Occipital lobe (tissue), 3 donors: ENCODE measurements at places on chromosomes 5 and 9.

- DNase-seq: no peak
These were observed 71.7 kb downstream of the GRIA1 start for GRCh38 chr5:153562189-153562588.

- DNase-seq: no peak
These were observed 402.9 kb downstream of the RAB3C start for GRCh38 chr5:58985759-58986158.

GRCh38 chr5:133890776-133891280 lies 77.6 kb downstream of the C5orf15 start:
- no peak for DNase-seq

DNA sequence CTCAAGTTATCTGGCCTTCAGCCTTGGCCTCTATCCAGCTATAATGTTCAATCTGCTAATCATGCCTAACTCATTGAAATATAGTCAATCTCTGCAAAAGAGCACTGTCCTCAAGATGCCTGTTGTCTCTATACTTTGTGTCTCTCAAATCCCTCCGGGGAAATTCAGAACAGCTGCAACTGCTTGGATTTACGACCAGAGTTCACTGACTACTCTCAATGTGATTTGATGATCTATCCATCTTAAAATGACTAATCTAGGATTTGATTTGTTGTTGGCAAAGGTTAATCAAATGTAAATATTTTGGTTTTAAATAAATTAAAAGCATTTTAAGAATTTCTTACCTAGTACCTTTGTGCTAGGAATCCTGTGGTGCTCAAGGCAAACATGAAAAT lies 40.9 kb downstream of the SVEP1 start:
- no peak for DNase-seq

GRCh38 chr5:73301208-73301901 lies 128.4 kb downstream of the TMEM174 start:
- no peak for DNase-seq

- DNase-seq: no peak
These were observed 14.0 kb upstream of the TCF7 start for GRCh38 chr5:134100283-134101091.

- no peak for DNase-seq
These were observed 7.6 kb downstream of the SPACA9 start for GRCh38 chr9:132886334-132886725.

DNA sequence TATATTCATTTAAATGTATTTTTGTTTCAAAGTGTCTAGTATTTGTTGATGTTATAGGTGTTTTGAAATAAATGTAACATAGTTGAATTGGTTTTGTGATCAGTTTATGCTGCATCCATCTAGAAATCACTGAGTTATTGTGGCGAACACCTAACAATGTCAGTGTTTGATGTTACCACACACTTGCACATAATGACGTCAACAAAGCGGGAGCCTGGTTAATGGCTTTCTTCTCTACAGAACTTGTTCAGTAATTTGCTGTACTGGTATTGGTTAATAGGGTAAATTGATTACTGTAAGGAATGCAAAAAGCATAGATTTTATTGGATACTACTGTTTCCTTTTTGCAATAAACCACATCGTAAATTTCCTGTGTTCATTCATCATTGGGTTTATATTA lies 133.0 kb downstream of the ATG10 start:
- no peak for DNase-seq

DNA sequence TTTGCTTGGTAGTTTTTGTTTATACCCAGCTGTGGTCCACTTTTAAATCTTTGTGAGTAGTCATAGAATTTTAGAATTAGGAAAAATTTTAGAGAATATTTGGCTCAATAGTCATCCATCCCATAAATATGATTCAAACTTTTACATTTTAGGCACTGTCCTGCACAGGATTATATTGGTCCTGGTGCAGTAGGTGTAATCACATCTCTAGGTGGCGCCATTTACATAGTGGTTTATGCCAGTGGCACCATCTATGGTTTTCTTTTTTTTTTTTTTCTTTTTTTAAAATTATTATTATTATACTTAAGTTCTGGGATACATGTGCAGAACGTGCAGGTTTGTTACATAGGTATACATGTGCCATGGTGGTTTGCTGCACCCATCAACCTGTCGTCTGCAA lies 260.7 kb upstream of the KCNN2 start:
- no peak for DNase-seq

- no peak for DNase-seq
These were observed 554.0 kb upstream of the KLF4 start for GRCh38 chr9:108043585-108043984.

DNA sequence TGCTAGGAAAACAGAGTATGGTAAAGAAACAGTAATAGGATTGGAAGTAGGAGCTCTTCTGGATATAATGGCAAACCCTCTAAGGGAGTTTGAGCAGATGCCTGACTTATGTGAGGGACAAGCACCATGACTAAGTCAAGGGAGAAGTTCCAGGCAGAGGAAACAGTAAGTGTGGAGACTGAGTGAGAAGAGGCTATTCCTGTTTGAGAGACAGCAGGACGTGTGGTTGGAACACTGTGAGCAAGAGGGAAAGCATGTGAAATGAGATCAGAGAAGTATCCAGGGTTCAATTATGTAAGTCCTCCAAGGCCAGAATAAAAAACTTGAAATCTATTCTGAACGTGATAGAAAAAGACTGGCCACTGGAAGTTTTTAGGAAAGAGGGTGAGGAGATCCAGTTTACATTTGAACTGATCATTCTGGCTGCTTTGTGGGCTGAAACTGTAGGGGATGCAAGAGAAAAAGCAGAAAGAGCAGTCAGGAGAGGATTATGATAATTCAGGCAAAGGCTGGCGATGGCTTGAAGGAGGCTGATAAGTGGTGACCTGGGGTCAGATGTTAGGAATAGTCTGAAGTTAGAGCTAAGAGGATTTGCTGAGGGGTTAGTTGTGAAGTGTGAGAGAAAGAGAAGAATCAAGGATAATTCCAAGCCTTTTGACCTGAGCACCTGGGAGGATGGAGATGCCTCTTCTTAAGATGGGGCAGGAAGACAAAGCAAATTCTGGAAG lies 19.2 kb downstream of the DMAC1 start:
- no peak for DNase-seq

- no peak for DNase-seq
These were observed 52.4 kb upstream of the RGS7BP start for GRCh38 chr5:64453405-64453804.

DNA sequence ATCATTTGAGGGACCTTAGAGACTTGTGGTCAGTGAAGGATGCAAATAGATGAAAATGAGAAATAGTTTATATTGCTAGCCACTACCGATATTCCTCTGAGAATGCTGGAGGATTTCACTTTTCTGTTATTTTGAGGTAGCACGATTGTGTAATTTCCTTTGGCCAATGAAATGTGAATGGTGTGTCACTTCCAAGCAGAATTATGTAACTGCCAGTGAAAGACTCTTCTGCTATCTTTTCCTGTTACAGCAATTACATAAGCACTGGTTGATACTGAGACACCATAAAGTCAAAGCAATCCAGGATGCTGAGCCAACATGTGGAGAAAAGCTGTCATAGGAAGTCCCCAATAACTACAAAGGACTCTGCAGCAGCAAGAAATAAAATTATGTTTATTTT lies 3.6 kb upstream of the PCDHA2 start:
- DNase-seq: no peak

GRCh38 chr5:56815658-56816545 lies 553 bp downstream of the MAP3K1 start:
- DNase-seq: no peak

DNA sequence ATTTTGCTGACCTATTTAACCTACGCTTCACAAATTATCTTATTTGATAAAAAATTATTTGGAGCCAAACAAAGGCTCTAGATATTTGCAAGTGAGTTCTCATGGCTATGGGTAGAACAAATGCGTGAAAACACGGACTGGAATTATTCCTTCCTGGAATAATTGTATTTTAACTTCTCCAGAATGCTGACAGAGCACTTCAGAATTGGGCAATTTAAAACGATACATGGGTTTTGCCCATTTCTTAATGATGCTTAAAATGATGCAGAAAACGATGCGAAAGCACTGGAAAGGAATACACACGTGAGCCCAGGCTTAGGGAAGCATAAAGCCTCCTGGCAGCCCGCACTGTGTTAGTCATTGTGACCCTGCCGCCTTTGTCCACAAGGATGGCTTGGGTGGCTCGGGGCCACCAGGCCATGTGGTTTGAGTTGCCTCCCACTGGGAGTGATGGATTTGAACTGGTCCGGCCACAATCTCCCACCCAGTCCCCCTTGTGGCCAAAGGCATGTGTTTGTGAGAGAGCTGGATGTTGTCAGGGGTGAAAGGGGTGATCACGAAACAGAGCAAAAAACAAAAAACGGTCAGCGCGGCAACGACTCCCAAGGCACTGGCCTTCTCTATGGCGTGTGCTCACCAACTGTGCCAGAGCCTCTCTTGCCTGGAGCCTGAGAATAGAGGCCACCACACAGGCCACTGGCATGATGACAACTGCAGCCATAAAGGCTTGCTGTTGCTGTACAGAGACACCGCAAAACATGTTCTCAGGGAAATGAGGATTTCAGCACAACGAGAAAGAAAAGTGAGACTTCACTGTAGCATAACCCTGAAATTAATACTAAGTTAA lies 234.2 kb upstream of the ADAMTS16 start:
- no peak for DNase-seq

GRCh38 chr9:109792951-109793546 lies 13.1 kb downstream of the PALM2AKAP2 start:
- DNase-seq: no peak

DNA sequence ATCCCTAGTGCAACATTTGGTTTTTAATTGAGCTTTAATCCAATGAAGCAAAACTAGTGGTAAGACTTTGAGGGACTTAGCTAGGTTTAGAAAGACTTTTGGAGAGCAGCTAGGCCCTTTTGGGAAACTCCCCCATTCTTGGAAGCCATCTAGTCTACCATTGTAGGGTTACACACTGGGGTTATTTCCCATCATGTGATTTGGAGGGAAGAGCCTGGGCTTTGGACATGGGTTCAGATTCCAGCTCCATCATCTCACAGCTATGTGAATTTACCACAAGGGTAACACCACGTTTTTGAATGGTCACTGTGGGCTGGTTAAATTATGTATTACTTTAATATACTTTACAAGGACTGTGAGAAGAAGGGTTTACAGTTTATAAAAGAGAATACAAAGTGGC lies 18.3 kb upstream of the TNFSF15 start:
- no peak for DNase-seq

GRCh38 chr5:140926443-140927227 lies 536 bp downstream of the PCDHAC1 start:
- DNase-seq: peak; percentile 76

DNA sequence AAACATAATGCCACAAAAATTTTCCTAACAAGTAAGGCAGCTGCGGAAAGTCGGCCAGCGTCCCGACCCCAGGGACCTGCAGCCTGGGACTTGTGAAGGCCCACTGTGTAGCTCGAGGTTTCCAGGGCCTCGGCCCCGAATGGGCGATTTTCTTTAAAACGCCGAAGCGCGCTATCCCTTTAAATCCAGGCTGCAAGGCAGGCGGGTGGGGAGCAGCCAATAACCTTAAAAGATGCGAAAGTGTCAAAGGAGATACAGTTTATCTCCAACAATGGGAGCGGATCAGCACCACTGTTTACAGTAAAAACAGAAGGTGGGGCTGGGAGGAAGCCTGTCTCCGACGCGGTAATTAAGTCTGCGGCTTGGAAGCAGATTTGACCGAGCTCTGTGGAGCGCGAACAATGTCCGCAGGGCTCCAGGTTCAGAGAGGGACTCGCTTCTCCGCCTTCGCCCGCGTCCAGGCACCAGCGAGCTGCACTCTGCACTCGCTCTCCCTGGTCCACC lies 1.7 kb upstream of the ZSWIM6 start:
- no peak for DNase-seq

- DNase-seq: no peak
These were observed 2052.0 kb upstream of the C9orf72 start for GRCh38 chr9:29625292-29625731.

GRCh38 chr9:128895556-128895955 lies 13.6 kb downstream of the LRRC8A start:
- DNase-seq: no peak

GRCh38 chr5:15285901-15286583 lies 213.9 kb upstream of the FBXL7 start:
- DNase-seq: peak; percentile 12

- DNase-seq: no peak
These were observed 69.7 kb downstream of the PIK3R1 start for GRCh38 chr5:68285075-68285840.

DNA sequence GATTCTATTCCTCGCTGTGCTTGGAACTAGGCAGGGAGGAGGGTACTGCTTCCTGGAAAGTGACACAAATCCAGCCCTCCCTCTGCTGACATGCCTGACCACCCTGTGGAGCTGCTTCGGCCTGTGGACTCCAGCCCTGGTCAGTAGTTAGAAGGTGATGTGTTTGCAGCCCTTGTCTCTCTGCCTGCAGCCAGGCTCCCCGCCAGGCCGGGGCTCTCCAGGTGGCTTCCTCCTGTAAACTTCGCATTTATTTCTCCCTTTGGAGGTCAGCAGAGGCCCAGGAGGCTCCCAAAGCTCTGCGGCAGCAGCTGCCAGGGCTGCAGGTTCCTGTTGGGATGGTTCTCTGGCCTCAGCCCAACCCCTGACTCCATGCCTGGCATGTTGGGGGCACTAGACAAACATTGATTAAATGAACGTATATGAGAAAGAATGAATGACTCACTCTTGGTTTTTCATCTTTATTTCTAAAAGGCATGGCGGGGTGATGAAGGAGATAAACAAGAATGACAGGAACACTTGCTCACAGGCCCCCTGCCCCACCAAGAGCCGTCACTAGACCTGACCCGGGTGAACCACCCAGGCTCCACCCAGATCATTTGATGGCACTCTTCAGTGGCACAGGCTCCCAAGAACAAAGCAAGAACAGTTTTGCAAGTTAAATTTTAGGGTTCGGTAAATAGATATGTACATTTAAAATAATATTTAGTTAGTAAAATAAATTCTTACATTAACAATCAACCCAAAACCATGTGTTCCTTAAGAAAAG lies 8.4 kb upstream of the IRX2 start:
- DNase-seq: no peak

- DNase-seq: no peak
These were observed 736.5 kb downstream of the CETN3 start for GRCh38 chr5:89673019-89673418.

DNA sequence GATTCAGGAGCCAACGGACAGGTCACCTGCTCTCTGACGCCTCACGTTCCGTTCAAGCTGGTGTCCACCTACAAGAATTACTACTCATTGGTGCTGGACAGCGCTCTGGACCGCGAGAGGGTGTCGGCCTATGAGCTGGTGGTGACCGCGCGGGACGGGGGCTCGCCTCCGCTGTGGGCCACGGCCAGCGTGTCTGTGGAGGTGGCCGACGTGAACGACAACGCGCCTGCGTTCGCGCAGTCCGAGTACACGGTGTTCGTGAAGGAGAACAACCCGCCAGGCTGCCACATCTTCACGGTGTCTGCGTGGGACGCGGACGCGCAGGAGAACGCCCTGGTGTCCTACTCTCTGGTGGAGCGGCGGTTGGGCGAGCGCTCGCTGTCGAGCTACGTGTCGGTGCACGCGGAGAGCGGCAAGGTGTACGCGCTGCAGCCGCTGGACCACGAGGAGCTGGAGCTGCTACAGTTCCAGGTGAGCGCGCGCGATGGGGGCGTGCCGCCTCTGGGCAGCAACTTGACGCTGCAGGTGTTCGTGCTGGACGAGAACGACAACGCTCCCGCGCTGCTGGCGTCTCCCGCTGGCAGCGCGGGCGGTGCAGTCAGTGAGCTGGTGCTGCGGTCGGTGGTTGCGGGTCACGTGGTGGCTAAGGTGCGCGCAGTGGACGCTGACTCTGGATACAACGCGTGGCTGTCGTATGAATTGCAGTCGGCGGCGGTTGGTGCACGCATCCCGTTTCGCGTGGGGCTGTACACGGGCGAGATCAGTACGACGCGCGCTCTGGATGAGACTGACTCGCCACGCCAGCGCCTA lies 1.7 kb downstream of the PCDHA10 start:
- DNase-seq: no peak
